Epithelial cell of proximal tubule (primary cell): ENCODE measurements at places on chromosomes 5 and 9. TPM values are rescaled to one million over a fixed set of nuclear protein-coding genes. Genes with fewer than 3 reads are reported as not detected.

DNA sequence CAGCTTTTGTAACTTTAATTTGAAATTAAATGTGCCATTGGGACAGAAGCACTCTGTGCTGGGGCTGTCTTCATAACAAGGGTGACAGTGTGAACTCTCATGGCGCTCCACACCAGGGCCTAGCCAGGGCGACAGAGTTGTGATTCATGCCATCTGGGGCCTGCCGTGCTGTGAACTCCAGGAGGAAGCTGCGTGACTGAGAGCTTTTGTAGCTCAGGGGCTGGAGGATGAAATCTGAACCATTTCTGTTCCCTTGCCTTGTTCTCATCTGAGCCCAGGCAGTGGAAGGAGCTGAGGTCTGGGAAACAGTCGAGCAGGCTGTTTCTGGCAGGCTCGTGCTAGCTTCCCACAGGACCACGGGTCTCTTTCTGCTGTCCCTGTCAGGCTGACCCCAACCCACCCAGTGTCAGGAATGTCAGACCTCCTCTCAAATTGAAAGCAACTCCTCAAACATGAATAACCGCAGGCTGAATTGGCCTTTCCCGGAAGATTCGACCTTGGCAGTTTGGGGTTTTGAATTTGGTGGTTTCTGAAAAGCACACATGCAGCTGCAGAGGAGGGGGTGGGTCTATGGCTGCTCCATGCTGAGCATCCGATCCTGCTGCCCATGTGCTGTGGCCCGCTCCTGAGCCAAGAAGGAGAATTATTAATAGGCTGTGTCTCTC, 69.2 kb upstream of the RPS23 start:
- DNase-seq = no peak

DNA sequence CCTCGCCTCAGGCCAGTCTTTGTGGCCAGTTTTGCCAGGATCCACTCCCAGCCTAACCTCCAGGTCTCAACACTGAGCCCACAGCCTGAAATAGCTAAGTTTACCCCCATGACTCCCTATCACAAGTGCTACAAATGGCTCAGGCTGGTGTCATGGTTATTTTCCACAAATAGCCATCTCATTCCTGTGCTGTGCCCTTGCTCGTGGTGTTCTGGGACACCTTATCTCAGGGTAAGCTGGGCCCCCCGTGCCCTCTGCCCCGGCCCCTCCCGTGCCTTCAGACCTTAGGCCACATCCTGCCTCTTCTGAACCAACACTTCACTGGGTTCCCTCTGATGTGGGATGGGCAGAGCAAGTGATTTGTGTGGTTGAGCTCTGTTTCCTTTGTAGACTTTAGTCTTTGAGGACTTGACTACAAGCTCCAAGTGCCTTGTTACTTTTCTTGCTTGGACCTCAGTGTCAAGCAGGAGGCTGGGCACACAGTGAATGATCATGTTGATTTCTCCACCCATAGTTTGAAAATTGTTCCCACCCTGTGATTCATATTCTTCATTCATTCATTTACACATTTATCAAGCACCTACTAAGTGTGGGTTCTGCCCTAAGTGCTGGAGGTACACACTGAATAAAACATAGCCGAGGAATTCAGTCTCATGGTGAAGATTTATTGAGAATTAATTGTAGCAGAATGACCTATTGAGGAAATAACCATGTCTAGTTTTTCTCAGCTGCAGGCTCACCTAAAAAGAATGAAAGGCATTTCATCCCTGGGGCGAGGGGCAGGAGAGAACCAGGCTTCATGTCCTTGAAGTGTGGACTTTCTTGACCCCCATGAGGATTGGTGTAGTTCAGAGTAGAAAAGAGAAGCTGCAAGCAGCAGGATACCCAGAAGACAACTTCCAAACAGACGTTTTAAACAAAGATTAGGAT, 84.5 kb upstream of the CTNNA1 start:
- no peak for DNase-seq

DNA sequence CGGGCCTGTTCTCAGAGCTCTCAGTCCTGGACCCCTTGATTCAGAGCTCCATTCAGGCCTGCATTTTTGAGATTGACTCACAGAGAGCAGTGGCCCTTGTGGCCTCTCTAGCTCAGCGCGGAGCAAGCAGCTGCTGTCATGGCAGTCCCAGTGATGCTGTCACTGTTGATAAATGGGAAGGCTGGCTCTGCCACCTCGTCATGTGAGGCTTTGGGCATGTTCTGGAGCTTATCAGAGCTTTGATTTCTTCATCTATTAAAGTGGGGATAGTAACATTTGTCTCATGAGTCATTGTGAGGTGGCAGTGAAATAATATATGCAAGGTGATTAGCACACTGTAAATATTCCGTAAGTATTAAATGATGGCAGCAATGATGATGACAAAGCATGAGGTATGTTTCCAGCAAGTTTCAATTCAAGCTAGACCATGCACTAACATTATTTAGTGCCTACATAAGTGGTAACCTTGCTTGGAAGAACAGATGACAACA, 126.4 kb upstream of the CXCL14 start:
- no peak for DNase-seq

DNA sequence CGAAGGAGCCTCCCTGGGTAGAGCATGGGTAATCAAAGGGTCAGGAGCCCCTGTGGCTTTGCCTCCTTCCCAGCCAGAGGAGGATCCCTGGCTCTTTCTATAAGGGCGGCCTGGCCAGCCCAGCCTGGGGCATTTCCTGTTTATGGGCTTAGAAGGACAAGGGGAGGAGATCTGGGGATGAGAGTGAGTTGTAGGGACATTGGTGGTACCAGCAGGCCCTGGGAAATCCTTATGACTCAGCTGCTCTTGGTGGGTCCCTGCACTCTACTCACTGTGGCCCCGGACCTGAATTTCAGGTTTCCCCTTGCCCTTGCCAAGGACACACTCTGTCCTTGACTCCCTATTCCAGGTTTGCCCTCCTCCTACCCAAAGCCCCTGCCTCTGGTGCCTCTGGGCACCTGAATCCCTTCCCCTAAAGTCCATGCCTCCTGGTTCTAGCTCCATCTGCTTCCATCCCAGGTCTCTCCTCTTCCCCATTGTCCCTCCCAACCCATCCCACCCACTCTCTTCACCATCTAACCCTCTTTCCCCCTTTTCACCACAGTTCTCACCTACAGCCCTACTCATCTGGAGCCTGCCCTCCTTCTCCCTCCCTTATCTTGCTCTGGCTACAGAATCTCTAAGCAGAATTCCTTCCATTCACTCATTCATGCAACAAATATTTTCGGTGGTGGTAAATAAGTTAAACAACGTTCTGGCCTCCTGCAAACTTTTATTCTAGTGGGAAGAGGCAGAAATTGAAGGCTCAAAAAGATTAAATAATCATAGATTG, 34.9 kb downstream of the PCDH1 start:
- no peak for DNase-seq

- no peak for DNase-seq
Observed at GRCh38 chr5:39498278-39498952, 73.6 kb upstream of the DAB2 start.

GRCh38 chr5:112977440-112977861, 853 bp downstream of the DCP2 start:
- DNase-seq = no peak

- no peak for DNase-seq
Observed at GRCh38 chr5:93578813-93579691, 2.0 kb downstream of the NR2F1-AS1 start.

- DNase-seq = no peak
Observed at GRCh38 chr9:91026266-91026665, 224.6 kb downstream of the SYK start.

DNA sequence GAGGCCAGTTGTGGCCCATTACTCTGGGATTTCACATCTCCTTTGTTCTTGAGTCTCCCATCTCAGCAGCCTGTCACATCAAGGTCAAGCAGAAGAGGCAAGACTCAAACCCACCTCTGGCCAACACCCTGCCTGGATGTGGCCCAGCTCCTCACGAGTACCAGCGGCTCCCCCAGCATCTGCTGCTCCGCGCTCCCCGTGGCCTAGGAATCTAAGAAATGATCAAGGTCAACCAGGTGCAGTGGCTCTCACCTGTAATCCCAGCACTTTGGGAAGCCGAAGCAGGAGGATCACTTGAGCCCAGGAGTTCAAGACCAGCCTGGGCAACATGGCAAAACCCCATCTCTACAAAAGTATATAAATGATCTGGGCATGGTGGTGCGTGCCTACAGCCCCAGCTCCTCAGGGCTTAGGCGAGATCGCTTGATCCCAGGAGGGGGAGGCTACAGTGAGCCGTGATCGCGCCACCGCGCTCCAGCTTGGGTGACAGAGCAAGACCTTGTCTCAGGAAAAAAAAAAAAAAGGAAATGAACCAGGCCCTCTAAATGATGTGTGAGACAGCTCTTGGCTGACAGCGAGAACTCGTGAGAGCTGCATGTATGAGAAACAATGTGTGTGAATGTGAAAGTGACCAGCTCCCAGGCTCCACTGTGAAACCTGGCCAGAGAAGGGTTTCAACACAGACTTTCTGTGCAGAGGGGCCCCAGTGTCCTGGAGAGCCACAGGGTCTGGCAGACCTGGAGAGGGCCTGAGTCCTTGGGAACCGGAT, 61.6 kb upstream of the ANGPTL2 start:
- DNase-seq = no peak

DNA sequence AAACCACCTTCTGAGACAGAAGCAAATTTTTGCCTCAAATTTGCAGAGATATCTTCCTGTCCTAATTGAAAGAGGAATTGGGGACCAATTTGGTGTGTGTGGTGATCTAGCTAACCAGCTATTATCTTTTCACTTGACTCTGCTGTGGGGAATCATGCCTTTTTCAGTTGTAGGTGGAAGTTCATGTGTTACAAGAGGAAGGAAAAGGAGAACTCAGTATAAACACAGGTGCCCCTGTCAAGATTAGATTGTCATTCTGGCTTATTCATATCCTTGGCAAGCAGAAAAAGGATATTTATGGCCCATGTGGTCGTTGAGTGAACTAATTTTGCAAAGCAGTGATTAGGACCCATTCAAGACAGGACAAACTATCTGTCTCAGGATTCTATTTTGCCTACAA, 336.8 kb upstream of the SLC30A5 start:
- no peak for DNase-seq

DNA sequence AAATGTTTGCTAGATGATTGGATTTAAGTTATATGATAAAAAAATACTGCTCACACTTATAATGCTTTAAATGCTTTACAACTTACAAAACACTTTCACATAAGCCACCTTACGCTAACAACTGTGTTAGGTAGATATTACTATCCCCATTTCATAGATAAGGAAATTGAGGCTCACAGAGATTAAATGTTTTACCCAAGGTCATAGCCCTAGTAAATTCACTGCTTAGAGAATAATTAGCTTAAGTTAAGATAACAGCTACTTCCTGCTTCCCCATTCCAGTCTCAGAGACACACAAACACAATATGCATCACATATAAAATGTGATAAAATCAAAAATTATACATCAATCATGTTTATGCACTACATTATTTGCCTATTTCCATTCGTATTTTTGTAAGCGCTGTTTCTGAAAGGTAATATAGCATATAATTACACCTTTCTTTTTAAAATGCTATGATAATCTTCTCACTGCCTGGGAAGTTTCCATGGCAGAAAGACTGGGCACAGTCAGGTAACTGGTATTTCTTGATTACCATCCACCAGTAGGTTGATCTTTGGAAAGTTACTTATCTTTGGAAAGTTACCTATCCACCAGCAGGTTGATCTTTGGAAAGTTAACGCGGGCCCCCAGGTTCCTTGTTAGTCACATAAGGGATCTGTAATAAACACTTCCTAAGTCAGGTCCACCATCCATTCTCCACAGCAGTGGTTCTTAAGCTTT, 101.1 kb downstream of the NFIB start:
- no peak for DNase-seq

- DNase-seq = no peak
Observed at GRCh38 chr5:149731332-149731616, 1.2 kb downstream of the PPARGC1B start.

DNA sequence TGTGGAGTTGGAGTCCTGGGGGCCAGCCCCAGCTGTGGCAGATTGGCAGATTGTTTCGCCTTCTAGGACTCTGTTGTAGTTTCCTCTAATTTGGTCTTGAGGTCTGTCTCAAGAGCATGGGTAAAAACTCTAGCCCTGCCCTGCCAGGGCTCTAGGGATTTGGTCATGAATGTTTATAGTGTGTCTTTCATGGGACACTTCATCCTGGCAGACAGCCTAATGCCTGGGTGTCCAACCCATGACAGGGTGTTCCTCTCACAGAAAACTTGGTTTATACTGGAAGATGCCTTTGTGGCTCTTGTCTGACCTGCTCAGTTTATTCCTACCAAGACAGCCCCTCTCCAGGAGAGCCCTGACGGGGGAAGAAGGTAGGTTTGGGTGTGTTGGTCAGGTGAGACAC, 45.5 kb downstream of the GALNT12 start:
- DNase-seq = no peak

DNA sequence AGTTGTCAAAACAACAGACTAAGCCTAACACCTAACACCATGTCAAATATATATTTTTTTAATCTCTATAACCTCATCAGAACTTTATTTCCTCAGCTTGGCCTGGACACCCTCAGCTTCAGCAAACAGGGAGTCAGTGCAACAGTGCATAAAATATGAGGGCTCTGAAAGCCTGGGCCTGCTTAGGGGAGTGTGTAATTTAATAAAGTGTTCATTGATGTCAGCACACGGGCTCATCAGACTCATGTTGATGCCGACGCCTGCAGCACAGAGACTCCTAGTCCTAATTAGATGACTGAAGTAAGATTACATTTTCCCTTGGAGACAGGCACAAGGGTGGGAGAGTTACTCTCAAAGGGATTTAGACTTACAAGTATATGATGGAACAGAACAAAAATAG, 37.8 kb downstream of the CDH10 start:
- no peak for DNase-seq

DNA sequence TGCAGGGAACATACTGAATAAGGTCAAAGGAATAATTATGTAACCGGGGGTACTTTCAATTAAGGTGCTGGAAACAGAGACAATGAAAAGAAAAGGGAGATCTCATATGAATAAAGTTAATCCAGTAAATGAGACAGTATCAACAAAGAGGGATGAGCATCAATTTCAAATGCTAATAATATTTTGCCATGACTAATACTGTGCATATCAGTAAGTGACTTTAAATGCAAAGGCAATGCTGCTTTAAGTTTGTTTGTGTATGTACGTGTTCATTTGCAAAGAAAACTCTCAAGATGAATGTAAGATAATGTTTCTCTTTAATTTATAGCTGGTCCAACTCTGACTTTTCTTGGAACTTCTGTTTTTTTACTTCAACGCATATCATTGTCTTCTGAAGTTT, 139.9 kb downstream of the PDE4D start:
- DNase-seq = no peak

- no peak for DNase-seq
Observed at GRCh38 chr9:127814619-127815511, 12.2 kb downstream of the FPGS start.

DNA sequence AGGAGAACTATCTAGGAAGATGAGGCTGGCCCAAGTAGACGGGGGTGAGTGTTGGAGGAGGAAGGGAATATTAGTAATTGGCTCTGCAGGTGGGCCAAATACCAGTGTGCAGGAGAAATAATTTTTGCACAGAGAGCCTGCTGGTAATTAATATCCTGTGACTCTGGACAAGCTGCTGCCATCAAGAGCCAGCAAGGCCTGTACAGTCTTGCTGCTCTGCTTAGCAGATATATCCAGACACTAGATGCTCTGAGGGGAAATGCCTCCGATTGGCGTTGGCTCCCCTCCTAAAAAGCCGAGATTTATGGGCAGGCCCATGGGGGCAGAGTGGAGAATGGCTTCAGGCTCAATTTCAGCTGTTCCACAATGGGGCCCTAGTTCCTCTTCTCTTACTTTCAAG, 29.6 kb upstream of the ASTN2 start:
- no peak for DNase-seq

- DNase-seq = no peak
Observed at GRCh38 chr9:85964949-85965348, 24.0 kb downstream of the NAA35 start.

The PCDHB7 gene
- total RNA-seq = not detected in 2 replicates

The SLCO6A1 gene
- not detected in 2 replicates for total RNA-seq

The UHRF2 gene
- total RNA-seq = 34.7 and 36.9 TPM in 2 replicates

The PCDHGC4 gene
- 0.07 and 0.46 TPM in 2 replicates for total RNA-seq

The GARIN3 gene
- total RNA-seq = not detected in 2 replicates

The ADAMTSL1 gene
- 2.8 and 4.6 TPM in 2 replicates for total RNA-seq
